ENCODE measurements at places on chromosomes 16 and 17.

GRCh38 chr16:88455610-88456355 lies 2.7 kb downstream of the ZFPM1 start:
- no peak for DNase-seq

- no peak for DNase-seq
Measured at GRCh38 chr16:23573817-23574216, 16.3 kb downstream of the UBFD1 start.

GRCh38 chr17:82228278-82228841 lies 482 bp upstream of the SLC16A3 start:
- DNase-seq: no peak

GRCh38 chr17:1742371-1743087 lies at the start of gene SERPINF2:
SERPINF2 (plus strand) TSS chr17:1742871; CDS start chr17:1744996, 2,125 bp downstream.
- DNase-seq: no peak

- no peak for DNase-seq
Measured at GRCh38 chr17:76074390-76075363, at the start of gene GALR2. GALR2 (plus strand) TSS chr17:76074781; CDS start chr17:76074884, 103 bp downstream.

GRCh38 chr17:28810437-28810836 lies 32.2 kb downstream of the FAM222B start:
- DNase-seq: no peak

- DNase-seq: no peak
Measured at GRCh38 chr17:79441356-79442160, 169.3 kb downstream of the RBFOX3 start.

GRCh38 chr16:27218756-27219155 lies 15.4 kb downstream of the KDM8 start:
- no peak for DNase-seq

DNA sequence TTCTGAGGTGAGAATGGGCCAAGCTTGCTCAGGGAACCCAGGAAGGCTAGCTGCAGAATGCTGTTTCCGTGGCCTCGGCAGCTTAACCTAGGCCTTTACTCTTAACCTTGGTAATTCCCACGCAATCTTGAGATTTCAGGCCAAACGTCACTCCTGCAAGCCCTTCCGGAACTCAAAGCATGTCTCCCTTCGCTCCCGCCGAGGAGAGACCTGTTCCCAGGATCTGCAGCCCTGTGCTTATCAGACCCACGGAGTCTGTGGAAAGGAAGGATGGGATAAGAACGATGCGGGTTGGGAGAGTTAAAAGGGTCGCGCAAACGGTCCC lies 524 bp upstream of the ZFP3 start:
- DNase-seq: no peak
